ENCODE measurements at places on chromosomes 5 and 9. TPM values are rescaled to one million over a fixed set of nuclear protein-coding genes. Genes with fewer than 3 reads are reported as not detected.

ANKRD34B gene
- not detected for total RNA-seq

ABHD17B gene
- total RNA-seq = 23.9 TPM

PLPPR1 gene
- not detected for total RNA-seq

ANKRD18A gene
- total RNA-seq = 7.0 TPM

TRAF1 gene
- 3.8 TPM for total RNA-seq

PHF24 gene
- under 0.01 TPM for total RNA-seq

SLC6A3 gene
- under 0.01 TPM for total RNA-seq

EGFLAM gene
- total RNA-seq = 3.0 TPM

RGP1 gene
- total RNA-seq = 17.2 TPM

FOXD4L3 gene
- not detected for total RNA-seq

SHISAL2B gene
- total RNA-seq = not detected

PTPA gene
- 145 TPM for total RNA-seq

CNTNAP3B gene
- total RNA-seq = 1.2 TPM

GMCL2 gene
- not detected for total RNA-seq

CDC25C gene
- total RNA-seq = 13.7 TPM

GRIA1 gene
- 0.50 TPM for total RNA-seq

C9orf50 gene
- total RNA-seq = 0.44 TPM

CTXN3 gene
- total RNA-seq = not detected

AKNA gene
- total RNA-seq = 8.9 TPM

FOXD4L5 gene
- 0.15 TPM for total RNA-seq

ROR2 gene
- total RNA-seq = 20.9 TPM

EFNA5 gene
- total RNA-seq = 5.8 TPM

HTR4 gene
- total RNA-seq = not detected

KCNN2 gene
- 0.44 TPM for total RNA-seq

SNX24 gene
- total RNA-seq = 30.4 TPM

SOHLH1 gene
- not detected for total RNA-seq

TXNDC8 gene
- total RNA-seq = not detected

CDH9 gene
- not detected for total RNA-seq

MRPL50 gene
- 13.7 TPM for total RNA-seq

MLANA gene
- total RNA-seq = not detected

CYLC2 gene
- not detected for total RNA-seq

NDUFB6 gene
- total RNA-seq = 22.8 TPM

PCDHGB4 gene
- total RNA-seq = 21.5 TPM

SLC6A7 gene
- not detected for total RNA-seq

SOWAHA gene
- total RNA-seq = 0.17 TPM

SLCO6A1 gene
- not detected for total RNA-seq

ANXA6 gene
- 716 TPM for total RNA-seq

QRFP gene
- total RNA-seq = not detected

SNCAIP gene
- total RNA-seq = 0.66 TPM

TAF11L10 gene
- not detected for total RNA-seq

SPINK7 gene
- not detected for total RNA-seq

SLC36A3 gene
- total RNA-seq = not detected

BSPRY gene
- total RNA-seq = not detected

ORM2 gene
- total RNA-seq = not detected

OGN gene
- total RNA-seq = 17.5 TPM

NRARP gene
- total RNA-seq = 0.29 TPM

GCNT4 gene
- total RNA-seq = 2.3 TPM

POMT1 gene
- 34.0 TPM for total RNA-seq

DUSP1 gene
- total RNA-seq = 63.5 TPM

PCA3 gene
- total RNA-seq = not detected

AMBP gene
- 0.17 TPM for total RNA-seq

MEGF10 gene
- under 0.01 TPM for total RNA-seq

All from smooth muscle cell of trachea (primary cell).